ELR (cell line): ENCODE measurements at places on chromosomes 5 and 9.
A peak's percentile ranks its signal among the peaks of the same experiment; 100 is the strongest.

DNA sequence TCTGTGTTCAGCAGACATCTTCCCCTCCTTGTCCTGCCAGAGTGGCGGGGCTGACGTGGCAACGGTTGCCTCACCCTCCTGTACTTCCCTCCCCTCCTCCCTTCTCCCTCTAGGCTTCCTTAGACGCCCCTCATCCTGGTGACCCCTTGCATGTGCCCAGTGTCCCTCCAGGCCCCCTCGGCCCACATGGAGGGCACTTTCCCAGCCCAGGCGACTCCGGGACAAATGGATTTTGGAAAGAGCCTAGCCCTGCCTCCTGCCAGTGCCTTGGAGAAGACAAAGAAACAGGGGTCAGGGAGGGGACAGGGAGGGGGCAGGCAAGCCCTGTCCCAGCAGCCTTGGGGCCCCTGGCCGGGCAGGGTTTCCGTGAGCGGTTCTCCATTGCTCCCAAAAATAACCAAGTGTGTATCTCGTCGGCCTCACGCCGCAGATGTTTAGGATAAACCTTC, 38.3 kb upstream of the NEURL1B start:
- DNase-seq = no peak

DNA sequence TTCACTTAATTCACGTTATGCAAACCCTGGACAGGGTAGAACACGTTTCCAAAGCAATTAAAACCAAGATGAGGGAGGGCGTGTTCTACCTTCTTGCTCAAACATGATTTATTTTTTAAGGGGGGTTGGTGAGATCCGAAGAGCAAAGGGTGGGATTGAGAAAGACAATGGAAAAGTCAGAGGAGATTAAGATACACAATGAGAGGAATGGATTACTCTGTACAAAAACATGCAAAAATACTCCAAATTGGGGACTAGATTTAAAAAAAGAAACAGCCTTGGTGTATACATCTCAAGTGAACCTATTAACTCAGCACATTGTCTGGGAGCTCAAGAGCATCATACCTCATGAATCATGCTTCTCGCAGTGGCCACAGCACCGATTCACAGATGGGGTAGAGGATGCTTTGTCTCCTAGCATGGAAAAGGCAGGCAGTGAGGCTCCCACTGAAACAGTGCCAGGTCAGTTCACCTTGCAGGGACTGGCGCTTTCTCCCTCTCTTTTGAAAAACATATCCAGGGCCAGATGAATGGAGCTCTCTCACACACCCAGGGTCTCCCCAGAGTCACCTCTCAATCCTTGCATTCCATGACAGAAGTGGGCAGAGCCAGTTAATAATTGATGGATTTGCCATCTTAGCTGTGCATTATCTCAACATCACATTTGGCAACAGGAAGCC, 459.7 kb downstream of the BNC2 start:
- DNase-seq = peak; percentile 72

GRCh38 chr5:36876965-36877666, 547 bp downstream of the NIPBL start:
- peak; percentile 70 for DNase-seq

GRCh38 chr5:161064297-161064696, 212.3 kb upstream of the ATP10B start:
- no peak for DNase-seq

DNA sequence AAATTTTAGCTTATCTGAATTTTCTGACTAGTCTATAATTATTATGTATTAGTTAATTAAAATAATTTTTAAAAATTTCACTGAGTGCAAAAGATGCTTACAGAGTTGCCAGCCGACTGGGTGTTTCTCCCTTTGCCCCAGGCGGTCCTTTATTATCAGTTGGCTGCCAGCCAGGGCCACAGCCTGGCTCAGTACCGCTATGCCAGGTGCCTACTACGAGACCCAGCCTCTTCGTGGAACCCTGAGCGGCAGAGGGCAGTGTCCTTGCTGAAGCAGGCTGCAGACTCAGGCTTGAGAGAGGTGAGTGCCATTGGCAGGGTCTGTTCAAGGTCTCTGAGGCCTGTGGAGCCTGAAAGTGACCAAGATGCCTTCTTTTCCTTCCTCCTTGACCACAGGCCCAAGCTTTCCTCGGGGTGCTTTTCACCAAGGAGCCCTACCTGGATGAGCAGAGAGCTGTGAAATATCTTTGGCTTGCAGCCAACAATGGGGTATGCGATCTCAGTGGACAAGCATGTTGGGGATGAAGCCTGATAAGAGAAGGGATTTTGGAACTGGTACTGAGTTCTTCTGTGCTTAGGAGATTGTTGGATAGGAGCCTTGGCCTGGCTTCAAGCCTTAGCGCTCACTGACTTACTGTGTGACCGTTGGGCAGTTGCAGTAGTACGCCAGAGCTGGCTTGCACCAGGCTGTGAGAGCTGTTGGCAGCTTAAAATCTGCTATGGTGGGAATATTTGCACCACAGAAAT, 10.6 kb downstream of the DELE1 start:
- DNase-seq = no peak

GRCh38 chr9:92850898-92851297, 26.9 kb downstream of the ZNF484 start:
- no peak for DNase-seq

DNA sequence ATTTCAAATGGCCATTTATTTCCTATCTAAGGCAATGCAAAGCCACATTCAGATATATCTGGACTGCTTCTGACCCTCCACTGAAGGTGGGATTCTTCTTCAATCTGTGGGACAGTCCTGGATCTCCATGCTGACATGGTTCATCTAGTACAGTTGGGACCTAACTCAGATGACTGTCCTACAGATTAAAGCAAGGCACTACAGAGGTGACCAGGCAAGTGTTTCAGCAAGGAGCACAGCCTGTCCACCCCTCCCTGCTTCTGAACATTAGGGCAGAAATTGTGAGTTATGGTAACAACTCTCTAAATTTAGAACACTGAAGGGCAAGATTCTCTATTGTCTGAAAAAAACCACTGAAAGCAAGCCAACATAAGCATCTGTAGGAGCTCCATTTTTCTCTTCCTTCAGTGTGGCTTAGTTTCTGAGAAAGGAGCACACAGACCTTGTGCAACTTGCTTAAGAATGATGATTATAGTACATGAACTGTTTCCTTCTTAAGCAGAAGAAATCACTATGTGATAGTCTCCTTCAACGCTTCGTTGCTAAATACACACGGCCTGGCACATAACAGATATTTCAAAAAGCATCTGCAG, 62.9 kb upstream of the BARX1 start:
- no peak for DNase-seq

GRCh38 chr5:72410688-72411295, 90.6 kb downstream of the PTCD2 start:
- DNase-seq = peak; percentile 68

GRCh38 chr9:71752352-71752751, 16.0 kb downstream of the CEMIP2 start:
- no peak for DNase-seq

GRCh38 chr5:180138214-180138975, 66.8 kb upstream of the RNF130 start:
- no peak for DNase-seq

- no peak for DNase-seq
These were observed 58.3 kb upstream of the NFIL3 start for GRCh38 chr9:91481972-91482371.

DNA sequence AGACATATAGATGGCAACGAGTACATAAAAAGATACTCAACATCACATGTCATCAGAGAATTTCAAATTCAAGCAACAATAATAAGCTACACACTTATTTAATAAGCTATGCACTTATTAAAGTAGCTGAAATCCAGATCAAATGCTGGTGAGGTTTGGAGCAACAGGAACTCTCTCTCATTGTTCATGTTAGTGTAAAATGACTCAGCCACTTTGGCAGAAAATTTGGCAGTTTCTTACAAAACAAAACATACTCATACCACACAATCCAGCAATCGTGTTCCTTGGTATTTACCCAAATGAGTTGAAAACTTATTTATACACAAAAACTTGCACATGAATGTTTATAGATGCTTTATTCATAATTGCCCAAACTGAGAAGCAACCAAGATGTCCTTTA, 131.5 kb upstream of the NFIL3 start:
- DNase-seq = no peak

DNA sequence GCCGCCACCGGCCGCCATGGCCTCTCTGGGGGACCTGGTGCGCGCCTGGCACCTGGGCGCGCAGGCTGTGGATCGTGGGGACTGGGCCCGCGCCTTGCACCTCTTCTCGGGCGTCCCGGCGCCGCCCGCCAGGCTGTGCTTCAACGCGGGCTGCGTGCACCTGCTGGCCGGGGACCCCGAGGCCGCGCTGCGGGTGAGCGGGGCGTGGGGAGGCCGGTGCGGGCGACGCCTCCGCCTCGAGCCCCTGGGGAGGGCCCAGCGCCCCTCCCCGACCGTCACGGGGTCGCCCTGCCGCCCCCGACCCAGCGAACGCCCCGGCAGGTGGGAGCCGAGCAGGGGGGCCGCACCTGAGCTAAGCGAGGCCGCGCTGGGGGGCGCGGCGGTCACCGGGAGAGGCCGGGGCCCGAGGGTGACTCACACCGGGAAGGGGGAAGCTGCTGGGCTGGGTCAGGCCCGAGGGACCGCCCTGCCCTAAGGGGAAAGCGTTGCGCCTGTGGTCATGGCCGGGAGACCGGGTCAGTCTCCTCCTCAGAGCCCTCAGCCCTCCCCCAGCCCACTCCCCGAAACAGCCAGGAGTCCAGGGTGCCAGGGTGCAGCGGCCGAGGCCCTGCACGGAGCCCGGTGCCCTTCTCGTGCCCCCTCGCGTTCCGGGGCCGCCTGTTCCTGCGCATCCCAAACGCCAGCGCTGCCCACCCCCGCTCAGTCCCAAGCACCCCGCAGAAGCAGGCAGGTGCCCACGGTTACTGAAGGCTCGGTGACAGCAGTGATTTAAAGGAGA, 510 bp downstream of the NOXA1 start:
- DNase-seq = peak; percentile 80

DNA sequence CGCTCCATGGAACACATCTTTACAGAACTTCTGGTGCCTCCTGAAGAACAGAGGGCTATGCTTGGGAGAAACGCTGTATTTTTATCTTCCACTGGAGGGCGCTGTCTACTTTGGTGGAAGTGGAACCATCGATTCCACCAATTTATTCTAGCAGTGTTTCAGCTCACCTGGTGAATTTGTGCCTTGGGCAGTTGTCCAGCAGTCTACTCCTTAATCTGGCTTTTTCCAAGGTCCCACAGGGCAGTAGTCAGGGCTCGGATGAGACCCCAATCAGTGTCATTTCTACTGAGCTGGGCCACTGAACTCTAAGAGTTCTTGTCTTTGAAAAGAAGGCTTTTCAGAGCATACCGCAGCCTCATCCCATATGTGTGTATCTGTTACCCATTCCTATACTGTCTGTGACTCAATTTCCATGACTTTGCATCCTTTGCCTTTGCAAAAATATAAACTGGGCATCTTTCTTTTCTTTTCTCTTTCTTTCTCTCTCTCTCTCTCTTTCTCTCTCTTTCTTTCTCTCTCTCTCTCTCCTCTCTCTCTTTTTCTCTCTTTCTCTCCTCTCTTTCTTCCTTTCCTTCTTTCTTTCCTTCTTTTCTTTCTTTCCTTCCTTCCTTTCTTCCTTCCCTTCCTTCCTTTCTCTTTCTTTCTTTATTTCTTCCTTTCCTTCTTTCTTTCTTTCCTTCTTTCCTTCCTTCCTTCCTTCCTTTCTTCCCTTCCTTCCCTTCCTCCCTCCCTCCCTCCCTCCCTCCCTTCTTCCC, 138.4 kb upstream of the ZNF618 start:
- peak; percentile 76 for DNase-seq

GRCh38 chr5:138033907-138034306, 1.0 kb upstream of the FAM13B start:
- DNase-seq = peak; percentile 83

- DNase-seq = no peak
These were observed 71.7 kb downstream of the ANKRD55 start for GRCh38 chr5:56161439-56161823.

GRCh38 chr9:98191671-98192502, 550 bp downstream of the CORO2A start:
- no peak for DNase-seq

- DNase-seq = no peak
These were observed 276.6 kb upstream of the MPDZ start for GRCh38 chr9:13555989-13556500.

- peak; percentile 55 for DNase-seq
These were observed 188.2 kb upstream of the SLC27A6 start for GRCh38 chr5:128777052-128777451.
